ENCODE measurements at places on chromosomes 12 and 14.

GRCh38 chr14:36506732-36507614 is 13.1 kb downstream of the NKX2-1 start:
- DNase-seq: peak; percentile 18

- DNase-seq: no peak
These were observed 6.6 kb upstream of the KLRD1 start for GRCh38 chr12:10301103-10301502.

DNA sequence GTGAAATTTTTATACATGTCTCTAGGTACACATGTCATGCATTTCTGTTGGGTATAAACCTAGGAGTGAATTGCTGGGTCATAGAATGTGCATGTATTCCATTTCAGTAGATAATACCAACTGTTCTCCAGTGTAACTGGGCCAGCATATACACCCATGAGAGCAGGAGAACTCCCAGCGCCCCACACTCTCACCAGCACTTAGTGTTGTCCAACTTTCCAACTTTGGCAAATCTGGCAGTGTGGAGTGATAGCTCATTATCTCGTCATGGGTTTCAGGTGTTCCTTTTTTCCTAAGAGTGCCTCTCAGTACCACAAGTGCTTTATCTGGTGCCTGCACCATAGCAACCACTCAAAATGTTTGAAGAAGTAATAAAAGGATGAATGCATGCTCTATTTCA is 40.1 kb downstream of the NGB start:
- no peak for DNase-seq

- no peak for DNase-seq
These were observed 107.1 kb downstream of the TMTC2 start for GRCh38 chr12:82793751-82794281.

- no peak for DNase-seq
These were observed 265.6 kb upstream of the FAR2 start for GRCh38 chr12:28883406-28883997.

DNA sequence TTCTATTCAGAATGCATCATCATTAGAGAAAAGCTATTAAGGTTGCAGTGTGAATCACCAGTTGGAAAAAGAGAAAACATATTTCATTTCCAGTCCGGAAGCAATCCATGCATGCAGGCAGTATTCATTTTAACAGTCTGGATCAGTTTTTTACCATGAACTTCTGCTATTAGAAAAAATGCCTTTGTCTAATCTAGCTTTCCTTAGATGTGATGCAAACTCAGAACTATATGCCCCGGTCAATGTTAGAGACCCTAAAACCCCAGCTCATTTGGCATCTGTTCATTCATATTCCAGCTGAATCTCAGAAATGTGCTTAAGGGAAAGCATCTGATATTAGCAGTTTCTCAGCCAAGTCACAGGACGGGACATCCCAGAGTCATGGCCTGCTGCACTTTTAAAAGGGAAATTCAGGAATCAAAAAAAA is 8.5 kb downstream of the IRAK3 start:
- no peak for DNase-seq

DNA sequence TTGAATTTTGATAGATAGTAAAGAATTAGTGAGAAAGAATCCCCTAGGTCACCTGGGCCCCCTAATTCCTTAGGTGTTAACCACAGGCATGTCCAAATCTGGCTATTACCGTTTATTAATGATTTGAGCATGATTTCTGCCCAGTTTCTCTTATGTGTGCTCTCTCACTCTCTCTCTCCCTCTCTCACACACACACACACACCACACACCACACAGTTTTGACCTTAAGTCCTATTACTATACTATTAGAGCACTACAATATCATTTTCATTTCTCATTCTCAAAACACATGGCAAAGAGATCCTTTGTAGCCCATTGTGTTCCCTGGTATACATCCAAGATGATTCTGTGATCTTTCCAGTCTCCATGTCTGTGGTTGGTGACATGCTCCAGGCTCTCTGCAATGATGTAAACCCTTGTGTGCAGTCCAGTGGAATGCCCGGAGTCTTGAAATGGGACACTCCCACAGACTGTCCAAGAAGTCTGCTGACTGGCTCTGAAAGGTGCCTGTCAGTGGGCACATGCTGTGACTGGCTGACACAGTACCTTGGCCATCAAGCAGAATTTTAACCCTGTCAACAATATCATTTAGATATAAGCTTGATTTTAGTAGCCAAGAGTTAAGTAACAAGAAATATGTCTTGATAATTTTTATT is 96.2 kb downstream of the FIGNL2 start:
- no peak for DNase-seq

All from GM13977 (cell line).